ENCODE measurements at places on chromosomes 7 and 10.

- no peak for DNase-seq
Observed at GRCh38 chr7:5337047-5337446, 54.3 kb downstream of the SLC29A4 start.

DNA sequence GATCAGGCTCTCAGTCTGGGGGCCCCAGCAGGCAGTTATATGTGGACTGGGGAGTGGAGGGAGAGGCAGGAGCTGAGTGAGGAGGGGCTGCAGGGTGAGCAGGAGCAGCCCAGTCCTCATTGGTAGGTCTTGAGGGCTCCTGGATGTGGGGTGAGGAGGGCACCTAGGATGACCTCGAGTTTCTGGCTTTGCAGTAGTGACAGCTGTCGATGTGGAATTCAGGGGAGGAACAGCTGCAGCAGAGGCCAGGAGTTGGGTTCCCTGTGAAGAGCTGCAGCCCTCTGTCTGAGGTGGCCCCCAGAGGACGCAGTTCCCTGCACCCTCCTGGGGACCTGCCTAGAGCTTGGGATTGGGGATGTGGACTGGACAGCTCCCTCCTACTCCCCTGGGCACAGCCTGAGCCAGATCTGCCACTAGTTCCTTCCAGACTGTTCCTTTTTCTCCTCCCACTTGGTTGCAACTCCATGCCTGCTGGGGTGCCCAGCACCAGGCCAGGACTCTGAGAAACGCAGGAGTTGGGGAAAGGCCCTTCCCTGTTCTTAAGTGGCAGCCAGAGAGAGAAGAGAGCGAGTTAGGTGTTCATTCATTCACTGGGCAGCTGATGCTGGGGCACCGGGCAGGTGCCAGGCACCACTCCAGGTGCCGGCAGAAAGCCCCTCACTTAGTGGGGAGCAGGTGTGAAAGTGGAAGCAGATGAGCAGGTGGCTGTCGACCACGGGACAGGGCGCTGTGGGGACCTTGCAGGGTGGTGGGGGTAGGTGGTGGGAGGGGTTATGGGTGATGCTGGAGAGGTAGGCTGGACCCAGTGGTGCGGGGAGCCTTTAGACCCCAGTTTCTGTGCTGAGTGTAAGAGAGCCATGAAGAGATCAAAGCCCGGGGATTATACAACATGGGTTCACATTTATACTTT, 57.9 kb downstream of the PRF1 start:
- DNase-seq, result no peak

- no peak for DNase-seq
Observed at GRCh38 chr7:38040831-38041230, 120.4 kb downstream of the EPDR1 start.

DNA sequence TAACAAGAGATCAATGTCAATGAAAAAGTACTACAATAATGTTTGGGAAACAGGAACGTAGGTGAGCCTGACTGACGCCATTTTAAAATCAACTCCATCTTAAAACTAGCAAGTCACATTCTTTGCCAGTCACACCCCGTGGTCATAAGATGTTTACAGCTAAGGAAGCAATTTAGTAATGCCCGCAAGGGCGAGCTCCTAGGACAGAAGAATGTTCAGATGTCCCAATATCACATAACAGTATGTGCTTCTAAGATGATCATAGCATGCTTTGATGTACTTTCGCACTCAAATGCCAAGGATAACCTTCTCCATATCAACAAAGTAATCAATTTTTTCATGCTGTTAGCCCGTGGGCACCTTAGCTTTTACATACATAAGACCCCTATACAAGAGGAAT, 113.8 kb upstream of the EGFR start:
- no peak for DNase-seq

- DNase-seq, result peak; percentile 10
Observed at GRCh38 chr10:23630885-23631284, 192.0 kb downstream of the OTUD1 start.

- DNase-seq, result no peak
Observed at GRCh38 chr10:12590675-12591659, 241.6 kb downstream of the CAMK1D start.

DNA sequence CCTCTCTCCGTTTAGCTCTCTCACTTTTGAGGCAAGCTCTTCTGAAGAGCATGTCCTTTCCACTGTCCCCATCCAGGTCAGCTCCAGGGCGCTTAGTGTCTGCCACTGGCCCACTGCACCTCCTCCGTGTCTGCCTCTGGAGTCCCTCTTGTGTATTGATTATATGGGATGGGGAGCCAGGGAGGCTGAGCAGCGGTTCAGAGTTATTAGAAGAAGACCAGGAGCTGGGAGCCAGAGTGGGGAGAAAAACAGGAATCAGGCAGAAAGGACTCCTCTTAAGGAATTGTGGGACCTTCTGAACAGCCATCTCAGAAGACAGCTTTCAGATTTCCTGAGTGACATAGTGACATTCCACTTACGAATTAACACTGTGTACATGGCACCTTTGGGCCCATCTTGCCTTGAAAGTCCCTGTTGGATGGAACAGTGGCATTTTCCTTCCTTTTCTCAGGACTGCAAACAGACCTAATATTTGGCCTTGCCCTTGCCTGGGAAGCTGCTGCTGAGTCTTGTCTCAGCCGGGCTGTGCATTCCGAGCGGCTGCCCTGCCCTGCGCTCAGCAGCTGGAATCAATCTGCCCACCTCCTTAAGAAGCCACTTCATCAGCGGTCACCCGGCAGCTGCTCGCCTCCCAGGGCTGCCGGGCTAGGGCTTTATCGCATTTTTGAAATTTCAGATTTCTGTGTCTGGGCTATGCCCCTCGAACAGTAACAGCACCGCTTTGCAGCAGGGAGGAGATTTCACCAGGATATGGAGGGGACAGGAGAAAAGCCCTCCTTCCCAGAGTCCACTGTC, 81.1 kb upstream of the PRKG1 start:
- peak; percentile 81 for DNase-seq

DNA sequence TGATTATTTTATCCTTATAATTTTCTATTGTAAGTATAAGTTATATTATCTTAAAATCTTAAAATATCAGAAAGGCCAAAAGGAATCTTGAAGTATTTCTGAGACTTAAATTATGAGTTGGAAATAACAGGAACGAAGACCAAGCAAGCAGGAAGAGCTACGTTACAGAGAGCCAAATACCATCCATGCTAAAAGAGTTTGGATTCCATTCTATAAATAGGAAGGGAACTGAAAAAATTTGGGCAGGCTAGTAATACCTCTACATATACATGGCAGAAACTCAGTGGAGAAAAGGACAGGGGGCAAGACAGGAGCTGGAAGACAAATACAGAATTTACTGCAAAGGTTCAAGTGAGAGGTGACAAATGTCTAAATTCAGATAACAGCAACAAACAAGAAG, 16.7 kb downstream of the ITGB1 start:
- DNase-seq, result no peak

- peak; percentile 19 for DNase-seq
Observed at GRCh38 chr7:81929386-81929785, 159.5 kb upstream of the HGF start.

GRCh38 chr10:92880233-92880861, 32.0 kb downstream of the EXOC6 start:
- peak; percentile 35 for DNase-seq

DNA sequence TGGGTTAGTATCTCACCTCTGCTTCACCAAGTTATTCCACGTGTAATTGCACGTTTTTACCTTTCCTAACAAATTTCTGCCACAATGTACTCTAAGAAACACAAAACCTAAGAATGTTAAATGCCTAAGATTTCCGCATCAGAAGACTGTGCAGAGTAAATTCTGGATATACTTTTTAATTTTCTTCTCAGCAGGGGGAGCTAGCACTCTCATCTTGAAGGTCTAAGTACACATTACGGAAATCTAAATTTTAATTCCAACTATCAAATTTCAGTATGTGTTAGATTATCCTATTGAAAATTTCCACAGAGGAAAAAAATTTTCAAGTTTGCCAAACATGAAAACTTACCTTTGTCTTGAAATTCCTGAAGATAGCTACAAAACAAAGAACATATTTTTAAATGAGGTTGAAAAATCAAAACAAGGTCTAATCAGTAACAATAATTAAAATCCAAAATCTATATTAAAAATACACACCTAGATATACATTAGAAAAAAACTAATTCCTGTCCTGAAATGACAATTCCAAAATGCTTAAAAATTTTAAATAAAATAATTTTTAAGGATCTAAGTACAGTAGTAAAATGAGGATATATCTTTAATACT, 10.5 kb downstream of the SKAP2 start:
- peak; percentile 42 for DNase-seq

GRCh38 chr7:63067897-63068585, 930.6 kb upstream of the ZNF722 start:
- no peak for DNase-seq

DNA sequence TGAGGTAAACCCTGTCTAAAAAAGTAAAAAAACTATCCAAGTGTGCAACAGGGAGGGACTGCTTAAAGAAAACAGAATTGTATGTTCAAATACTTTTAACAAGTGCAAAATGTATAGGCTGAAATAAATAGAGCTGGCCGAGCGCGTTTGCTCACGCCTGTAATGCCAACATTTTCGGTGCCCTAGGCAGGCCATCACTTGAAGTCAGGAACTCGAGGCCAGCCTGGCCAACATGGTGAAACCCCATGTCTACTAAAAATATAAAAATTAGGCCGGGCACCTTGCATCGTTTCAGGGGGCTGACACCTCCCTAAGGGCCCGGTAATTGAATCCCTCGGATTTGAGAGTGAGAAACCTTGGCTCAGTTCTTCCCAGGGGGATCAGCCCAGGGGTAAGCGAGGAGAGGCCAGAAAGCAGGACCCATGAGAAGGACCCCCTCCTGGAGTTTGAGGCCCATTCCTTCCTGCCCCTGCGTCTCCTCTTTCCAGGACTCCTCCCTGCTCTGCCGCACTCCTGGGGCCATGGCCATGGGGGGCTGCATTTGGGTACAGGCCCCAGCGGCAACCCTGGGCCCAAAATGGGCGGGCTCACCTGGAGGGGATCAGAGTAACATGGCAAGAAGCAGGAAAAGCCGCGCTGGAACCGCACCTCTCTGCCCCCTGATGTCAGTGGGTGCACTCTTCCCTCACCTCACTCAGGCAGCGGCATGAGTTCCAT, 75.5 kb upstream of the TMEM248 start:
- DNase-seq, result no peak

GRCh38 chr10:95767884-95768556, 12.1 kb downstream of the ENTPD1 start:
- no peak for DNase-seq

DNA sequence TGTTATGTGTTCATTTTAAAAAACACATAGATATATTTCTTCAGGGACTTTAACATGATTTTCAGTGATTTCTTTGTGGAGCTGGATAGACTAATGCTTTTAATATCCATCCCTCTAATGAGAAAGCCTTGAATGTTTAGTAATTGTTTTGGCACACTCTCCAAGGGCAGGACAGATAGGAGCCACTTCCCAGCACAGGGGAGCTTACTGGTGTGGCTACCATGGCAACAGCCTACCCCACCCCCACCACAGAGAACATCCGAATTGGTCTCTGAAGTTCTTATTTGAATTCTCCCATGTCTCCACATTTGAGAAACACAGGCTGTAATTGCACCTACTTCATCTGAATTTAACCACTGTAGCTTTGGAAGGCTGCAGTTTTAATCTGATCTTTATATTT, 87.7 kb downstream of the PRKG1 start:
- DNase-seq, result no peak

DNA sequence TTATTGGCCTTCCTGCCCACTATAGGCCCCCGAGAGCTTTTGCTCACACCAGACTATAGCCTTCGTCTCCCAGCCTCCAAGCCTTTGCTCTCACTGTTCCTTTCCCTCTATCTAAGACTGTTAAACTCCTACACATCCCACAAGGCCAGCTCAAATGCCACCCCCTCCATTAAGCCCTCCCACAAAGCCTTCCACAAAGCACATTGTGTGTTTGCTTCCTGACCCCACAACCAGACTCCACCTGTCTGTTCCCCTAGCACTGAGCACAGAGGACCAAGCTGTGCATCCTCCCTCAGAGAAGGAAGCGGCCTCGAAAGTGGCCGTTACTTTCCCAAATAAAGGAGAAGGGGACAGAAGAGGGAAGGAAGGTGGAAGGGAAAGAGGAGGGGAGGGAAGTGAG, 1.3 kb downstream of the LOXL4 start:
- no peak for DNase-seq

DNA sequence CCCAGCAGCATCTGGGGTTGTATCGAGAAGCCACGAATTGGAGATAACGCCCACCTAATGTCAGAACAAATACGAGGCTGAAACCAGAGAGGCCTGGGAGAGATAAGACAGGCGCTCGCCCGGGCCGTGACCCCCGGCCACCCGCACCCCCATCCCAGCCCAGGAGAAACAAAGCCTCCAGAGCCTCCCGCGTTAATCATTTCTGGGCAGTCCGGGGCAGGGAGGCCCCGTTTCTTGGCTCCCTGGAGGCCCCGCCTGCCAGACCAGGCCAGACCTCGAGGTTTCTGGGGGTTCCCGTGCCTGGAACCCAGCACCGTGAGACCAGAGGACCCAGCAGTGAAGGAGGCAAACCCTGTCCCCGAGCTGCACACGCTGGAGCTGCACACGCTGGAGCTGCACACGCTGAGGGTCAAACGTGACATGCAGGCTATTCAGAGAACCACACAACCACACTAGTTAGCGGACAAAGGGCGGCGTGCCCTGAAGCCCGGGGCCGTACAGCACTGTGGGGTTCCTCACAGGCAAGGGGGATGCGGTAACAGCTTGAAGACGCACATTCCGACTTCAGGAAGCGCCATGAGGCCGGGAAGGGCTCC, 53.4 kb downstream of the FOXL3 start:
- no peak for DNase-seq

DNA sequence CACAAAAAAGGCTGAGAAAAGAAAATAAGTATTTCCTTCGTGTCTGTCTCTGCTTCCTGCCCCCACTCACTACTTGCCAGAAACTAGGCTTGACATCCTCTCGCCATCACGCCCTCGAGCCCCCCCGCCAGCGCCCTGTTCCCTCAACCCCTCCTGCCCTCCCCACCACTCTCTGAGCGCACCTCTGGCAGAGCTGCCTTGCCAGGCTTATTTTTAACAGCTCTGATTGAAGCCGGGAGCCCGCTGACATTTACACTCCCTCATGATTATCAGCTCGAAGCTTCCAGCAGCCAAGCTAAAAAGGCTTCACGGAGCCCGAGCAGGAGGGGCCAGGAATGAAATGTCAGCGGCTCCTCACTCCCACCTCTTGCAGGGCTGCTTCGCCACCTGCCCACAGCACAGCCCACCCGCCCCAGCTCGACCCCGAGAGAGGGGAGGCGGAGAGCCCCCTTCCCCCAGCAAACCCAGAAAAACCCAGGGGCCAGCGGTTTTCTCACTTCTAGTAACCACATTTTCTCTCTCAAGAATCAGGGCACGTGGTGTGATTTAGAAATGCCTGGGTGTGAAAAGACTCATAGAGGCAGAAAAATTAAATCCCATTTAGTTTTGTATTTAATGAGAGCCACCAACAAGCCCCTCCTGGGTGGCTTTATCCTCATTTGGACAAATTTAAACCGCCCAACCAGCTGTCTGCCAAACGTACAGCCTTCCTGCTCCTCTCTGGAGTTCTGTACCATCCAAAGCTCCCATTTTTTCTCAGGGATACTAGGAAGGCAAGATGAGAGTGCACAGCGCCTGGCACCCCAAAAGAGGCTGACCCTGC, 89.3 kb downstream of the SLIT1 start:
- DNase-seq, result no peak

- no peak for DNase-seq
Observed at GRCh38 chr10:51934373-51934772, 235.0 kb upstream of the CSTF2T start.

GRCh38 chr10:119644994-119645393, 6.2 kb upstream of the BAG3 start:
- DNase-seq, result no peak
